ENCODE measurements at places on chromosomes 16 and 17.

DNA sequence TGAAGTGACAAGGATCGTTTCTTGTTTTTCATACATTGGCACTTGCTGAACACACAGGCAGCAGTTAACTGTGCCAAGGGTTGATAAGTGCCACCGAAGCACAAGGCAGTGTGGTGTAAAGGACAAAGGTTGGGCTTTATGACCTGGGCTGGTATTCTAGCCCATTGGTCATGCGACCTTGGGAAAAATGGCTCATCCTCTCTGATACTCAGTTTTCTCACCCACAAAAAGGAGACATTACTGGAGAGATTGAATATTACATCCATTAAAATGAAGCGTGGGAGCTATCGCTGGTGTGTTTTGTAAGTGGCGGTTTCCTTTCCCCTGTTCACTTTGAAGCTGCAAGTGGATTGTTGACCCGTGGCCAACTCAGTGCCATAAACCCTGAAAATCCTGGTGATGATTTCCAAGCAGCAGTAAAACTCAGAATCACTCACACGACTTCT is 216.9 kb downstream of the HAPSTR1 start:
- no peak for DNase-seq

GRCh38 chr16:74448990-74449389 is 27.7 kb upstream of the CLEC18B start:
- DNase-seq: no peak

- no peak for DNase-seq
Measured at GRCh38 chr17:63925615-63926014, 6.5 kb downstream of the CD79B start.

DNA sequence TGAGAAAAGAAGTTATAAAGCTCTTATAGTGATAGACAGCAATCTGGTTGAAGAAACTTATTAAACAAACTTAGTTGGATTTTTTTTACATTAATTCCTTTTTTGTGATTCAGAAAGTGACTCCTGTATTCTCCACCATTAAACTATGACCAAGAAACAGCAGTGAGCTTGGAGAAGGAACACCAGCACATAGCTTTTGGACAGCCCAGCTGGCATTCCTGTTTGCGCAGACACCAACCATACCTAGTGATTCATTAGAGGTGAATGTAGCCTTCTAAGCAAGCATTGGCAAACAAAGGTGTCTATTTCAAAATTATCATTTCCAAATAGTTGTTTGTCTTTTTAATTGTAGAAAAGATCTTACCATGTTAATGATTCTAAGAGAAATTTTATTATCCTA is 94.4 kb downstream of the STXBP4 start:
- no peak for DNase-seq

DNA sequence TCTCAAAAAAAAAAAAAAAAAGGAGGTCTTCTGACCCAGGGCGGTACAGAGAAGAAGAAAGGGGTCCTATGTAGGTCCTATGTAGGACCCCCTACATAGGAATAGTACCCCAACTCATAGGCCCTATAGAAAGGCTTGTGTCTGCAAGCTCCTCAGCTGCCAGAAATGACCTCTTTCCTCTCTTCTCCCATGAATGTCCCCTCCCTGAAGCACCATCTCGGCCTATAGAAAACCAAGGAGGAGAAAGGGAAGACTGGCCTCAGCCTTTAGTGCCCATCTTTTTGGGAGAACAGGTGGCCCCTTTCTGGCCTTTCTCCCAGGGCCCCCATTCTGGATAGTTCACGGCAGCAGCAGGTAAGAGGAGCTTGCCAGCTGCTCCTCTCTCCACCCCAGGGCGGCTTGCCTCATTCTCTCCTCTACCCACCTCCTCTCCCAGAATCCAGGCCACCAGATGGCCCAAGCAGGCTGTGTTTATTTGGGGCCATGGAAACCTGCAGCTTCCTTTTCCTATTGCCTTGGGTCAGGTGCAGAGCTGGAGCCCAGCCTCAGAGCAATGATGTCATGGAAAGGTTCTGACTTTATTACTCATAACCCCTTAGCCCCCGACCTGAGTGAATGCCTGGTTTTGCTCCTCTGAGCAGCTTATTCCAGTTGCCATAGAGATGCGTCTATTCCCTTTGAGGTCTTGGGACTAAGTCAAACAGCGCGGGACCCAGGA is 1.6 kb upstream of the MRPL58 start:
- no peak for DNase-seq

DNA sequence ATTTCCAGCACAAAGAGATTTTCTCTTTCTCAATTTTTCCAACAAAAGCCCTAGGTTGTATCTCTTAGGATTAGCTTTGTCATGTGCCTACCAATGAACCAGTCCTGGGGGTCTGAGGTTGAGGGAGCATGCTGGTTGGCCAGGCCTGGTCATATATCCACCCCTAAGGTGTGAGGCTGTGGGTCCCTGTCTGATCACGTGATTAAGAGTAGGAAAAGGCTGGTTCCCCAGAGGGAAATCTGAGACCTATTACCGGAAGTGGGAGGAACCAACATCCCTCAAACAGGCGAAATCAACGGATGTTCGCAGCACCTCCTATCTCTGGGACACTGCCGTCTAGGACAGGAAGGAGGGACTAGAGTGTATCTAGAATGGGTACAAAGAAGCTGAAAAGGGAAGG is 185.7 kb upstream of the IRX5 start:
- no peak for DNase-seq

DNA sequence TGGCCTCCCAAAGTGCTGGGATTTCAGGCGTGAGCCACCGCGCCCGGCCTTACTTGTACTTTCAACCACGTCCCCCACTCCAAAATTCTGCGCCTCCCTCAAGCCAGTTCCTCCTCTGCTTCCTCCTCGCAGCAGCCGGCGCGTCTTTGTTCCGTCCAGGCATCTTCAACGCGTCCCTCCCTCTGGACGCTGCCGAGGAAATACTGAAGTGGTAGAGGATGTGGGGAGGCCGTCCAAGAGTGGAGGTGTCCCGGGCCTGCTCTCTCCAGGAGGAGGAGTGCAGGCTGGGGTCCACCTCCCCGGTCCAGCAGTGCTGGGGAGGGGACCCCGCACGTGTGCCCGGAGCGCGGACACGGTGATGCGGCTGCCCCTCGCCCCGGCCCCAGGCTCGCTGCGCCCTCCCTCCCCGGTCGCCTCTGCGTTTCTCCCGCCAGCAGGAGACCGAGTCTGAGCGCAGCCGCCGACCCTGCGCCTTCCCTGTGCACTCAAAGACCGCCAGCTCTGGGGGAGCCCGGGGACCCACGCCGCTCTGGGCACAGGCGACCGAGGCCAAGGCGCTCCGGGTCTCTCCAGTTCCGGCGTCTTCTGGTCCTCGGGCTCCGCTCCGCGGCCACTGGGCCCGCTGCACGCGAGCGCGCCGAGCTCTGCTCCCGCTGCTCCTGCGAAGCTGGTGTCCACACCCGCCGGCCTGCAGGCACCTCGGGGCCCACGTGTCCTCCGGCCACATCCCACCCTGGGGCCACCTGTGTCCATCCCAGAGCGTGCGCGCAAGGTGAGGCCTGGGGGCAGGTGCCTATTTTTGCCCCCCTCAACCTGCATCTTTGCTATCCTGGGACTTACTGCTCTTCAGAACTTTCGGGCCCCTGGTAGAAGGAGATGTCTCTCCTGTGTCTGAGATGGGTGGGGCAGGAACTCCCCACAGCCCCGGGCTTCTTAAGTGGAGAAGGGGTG is 31.7 kb downstream of the OSBPL7 start:
- DNase-seq: no peak
